Nasal cavity respiratory epithelium epithelial cell of viscerocranial mucosa (primary cell): ENCODE measurements at places on chromosomes 16 and 17. TPM values are rescaled to one million over a fixed set of nuclear protein-coding genes. Genes with fewer than 3 reads are reported as not detected.

The XYLT1 gene
- 2.4 and 4.1 TPM in 2 replicates for total RNA-seq

The IL34 gene
- 1.0 and 2.1 TPM in 2 replicates for total RNA-seq

The CDK3 gene
- total RNA-seq = 0.68 and 1.8 TPM in 2 replicates

The INPP5K gene
- 23.2 and 44.9 TPM in 2 replicates for total RNA-seq

The GDE1 gene
- total RNA-seq = 104 and 107 TPM in 2 replicates

The BAHCC1 gene
- total RNA-seq = 0.68 and 7.5 TPM in 2 replicates

The DHRS7C gene
- total RNA-seq = not detected in 2 replicates

The TNP2 gene
- total RNA-seq = not detected in 2 replicates
